Cardiac fibroblast (primary cell): ENCODE measurements at places on chromosomes 3 and 15.

GRCh38 chr3:136351905-136352304, 101.8 kb downstream of the PCCB start:
- no peak for DNase-seq

- peak; percentile 62 for DNase-seq
Measured at GRCh38 chr3:64408770-64409169, 183.5 kb upstream of the PRICKLE2 start.

GRCh38 chr15:43406189-43406588, 35.3 kb downstream of the TUBGCP4 start:
- no peak for DNase-seq

DNA sequence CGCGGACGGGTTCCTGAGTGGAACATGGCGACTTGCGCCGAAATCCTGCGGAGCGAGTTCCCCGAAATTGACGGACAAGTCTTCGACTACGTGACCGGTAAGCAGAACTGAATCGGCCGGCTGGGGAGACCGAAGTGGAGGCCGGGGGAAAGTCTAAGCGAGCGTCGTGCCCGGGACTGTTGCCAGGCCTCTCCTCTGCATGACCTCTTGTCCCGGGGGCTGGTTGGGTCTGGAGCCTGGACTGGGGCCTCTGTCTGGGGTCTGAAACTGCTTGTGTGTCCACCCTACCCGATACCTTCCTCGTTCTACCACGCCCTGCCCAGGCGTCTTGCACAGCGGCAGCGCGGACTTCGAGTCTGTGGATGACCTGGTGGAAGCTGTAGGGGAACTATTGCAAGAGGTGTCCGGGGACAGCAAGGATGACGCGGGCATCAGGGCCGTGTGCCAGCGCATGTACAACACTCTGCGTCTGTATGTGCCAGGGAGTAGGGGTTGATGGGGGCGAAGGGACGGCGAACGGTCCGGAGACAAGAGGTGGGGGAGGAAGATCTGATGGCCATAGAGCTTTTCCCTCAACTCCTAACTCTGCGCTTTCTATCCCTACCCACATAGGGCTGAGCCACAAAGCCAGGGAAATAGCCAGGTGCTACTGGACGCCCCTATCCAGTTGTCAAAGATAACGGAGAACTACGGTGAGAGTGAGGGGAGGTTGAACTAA, at the start of gene ABCF3:
ABCF3 (plus strand) TSS at position 16 of the 718 bp plus-strand sequence; CDS start at position 25, 9 bp downstream.
- DNase-seq = peak; percentile 64

DNA sequence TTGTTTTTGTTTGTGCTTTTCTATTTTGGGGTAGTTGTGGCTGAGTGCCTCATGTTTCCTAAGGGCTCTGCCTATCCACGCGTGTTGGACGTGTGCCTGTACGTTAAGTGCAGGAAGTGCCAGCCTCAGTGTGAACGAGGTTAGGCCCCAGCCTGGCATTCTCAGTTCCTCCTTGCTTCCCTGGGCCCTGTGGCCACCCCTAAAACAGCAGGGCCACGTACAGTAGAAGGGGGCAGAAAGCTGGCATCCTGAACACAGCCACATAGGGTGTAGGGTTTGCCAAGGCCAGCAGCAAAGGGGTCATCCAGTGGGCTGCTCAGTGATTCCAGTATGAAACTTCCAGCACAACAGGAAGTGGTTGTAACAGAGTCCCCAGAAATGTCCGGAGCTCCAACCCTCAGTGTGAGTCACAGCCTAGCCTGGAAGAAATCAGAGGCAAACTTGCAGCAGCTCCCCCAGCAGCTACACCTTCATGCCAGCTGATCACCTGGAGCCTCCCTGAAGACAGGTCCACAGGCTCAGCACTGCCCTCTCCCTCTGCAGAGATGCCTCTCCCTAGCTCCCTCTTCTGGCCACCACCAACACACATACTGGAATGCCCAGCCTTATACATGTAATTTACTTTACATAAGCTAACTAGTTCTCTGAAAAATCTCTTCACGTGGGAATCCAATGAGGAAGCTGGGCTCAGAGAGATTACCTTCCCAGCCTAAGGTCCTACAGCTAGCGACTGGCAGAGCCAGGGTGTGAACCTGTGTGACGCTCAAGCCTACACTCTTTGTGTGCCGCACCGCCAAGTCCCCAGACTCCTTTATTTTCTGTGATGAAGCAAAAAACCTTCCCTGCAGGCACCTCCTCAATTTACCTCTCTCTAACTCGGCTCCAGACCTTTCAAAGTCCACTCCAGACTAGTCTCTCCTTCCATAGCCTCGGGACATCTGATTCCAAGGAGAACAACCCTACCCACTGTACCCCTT, 26.6 kb downstream of the ILDR1 start:
- DNase-seq = peak; percentile 62

DNA sequence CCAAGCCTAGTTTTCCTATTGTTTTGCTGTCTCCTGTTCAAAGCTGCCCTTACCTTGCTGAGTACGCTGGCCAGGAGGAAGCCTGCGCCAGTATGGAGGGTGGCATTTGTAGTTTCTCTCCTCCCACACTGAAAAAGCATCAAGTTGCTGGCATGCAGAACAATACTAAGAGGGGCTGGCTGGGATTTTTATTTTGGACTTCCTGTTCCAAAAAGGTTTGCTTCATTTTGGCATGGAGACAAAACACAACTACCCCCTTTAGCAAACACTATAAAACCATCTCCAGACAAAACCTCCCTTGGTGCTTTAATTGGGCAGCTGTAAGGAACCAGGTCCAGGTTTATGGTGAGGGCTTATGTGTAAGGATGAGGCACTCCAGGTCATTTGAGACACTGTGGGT, 457.6 kb downstream of the PDCD6IP start:
- no peak for DNase-seq

- peak; percentile 45 for DNase-seq
Measured at GRCh38 chr15:90840954-90841353, 27.4 kb upstream of the FURIN start.

DNA sequence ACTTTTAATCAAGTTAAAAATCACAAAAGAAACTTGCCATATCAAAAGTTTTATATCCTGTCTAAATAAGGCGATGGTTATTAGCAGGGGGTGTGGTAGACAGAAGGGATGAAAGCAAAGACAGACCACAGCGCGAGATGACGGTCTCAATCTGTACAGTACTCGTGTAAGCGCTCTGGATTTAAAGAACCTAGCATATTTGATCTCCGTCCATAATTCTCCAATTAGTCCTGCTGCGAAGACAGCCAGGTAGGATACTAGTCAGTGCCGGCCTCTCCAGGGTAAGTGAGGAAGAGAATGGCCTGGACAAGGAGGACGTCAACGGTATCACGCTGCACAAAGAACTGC, 701 bp downstream of the SGO1 start:
- DNase-seq = peak; percentile 3

GRCh38 chr3:19213603-19214220, 65.4 kb downstream of the KCNH8 start:
- DNase-seq = no peak

GRCh38 chr15:27842526-27842925, 256.6 kb downstream of the OCA2 start:
- no peak for DNase-seq

DNA sequence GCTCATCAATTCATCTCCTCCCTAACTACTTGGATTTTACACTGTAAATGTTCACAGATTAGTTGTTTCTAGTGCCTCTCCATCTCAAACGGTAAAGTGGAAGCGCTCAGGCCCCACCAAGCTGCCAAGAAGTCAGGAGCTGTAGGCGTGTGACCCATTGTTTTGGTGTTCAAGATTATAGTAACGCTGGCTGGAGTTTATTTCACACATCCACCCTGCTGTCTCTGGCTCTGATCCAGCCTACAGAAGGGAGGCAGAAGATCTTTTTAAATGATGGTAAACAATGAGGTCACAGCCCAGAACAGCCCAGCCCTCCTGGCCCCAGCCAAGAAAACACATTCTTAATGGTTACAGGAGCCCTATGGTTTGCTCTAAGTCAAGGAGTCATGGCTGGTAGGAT, 25.7 kb upstream of the GALNT15 start:
- peak; percentile 96 for DNase-seq
